Effector memory CD8-positive, alpha-beta T cell (primary cell): ENCODE measurements at places on chromosomes 3 and 15.
A peak's percentile ranks its signal among the peaks of the same experiment; 100 is the strongest.

GRCh38 chr3:19013879-19014278 is 134.4 kb upstream of the KCNH8 start:
- no peak overlapping the region for H3K4me3 ChIP-seq
- no peaks in the 10 kb centered on the region for H3K4me1 ChIP-seq
- no peaks in the 10 kb centered on the region for H3K27me3 ChIP-seq
- H3K27ac ChIP-seq = no peak overlapping the region
- no peak for DNase-seq
- no peaks in the 10 kb centered on the region for H3K36me3 ChIP-seq

DNA sequence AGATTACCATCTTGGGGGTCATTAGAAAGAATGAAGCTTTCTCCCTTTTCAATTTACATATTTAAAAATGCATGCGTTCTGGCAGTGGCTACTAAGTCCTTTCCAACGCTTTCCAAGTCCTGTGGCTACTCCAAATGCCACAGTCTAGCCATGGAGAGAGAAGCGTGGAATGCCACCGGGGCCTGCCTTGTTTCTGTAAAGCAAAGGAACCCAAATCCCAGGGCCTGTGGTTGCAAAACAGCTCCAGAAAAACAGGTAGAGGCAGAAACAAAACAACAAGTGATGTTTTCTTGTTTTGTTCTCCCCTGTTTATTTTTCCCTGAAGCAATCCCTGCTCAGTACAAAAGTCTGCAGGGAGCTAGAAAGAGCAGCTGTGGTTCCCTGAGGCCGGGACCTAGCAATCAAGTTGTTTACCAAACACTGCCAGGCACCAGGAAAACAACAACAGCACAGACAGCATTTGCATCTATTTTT is 85.5 kb downstream of the FOXP1 start:
- H3K4me3 ChIP-seq = no peak overlapping the region
- H3K27me3 ChIP-seq = no peaks in the 10 kb centered on the region
- peaks cover 44% of the 10 kb centered on the region for H3K4me1 ChIP-seq
- H3K36me3 ChIP-seq = peaks cover 14% of the 10 kb centered on the region
- DNase-seq = no peak

DNA sequence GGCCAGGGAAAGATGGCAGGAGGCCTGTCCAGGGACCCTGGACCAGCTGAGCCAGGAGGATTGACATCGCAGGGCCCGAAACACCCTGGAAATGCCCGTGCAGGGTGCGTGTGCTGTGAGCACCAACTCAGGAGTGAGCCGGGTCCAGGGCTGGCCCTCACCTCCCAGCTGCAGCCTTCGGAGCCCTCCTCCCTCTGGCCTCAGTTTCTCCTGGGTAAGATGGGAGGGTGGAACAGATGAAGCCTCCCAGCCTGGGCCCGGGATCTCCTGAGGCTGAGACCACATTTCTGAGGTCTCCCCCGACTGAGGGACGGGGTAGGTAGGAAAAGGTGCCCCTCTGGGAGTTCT is 5.3 kb upstream of the CALML4 start:
- DNase-seq = no peak
- peaks cover 7% of the 10 kb centered on the region for H3K4me1 ChIP-seq
- H3K4me3 ChIP-seq = no peak overlapping the region
- H3K27me3 ChIP-seq = no peaks in the 10 kb centered on the region

- no peaks in the 10 kb centered on the region for H3K4me1 ChIP-seq
- H3K4me3 ChIP-seq = no peak overlapping the region
- no peak for DNase-seq
- H3K27me3 ChIP-seq = peaks cover 58% of the 10 kb centered on the region
These were observed 214.9 kb upstream of the C2CD4B start for GRCh38 chr15:62380011-62380410.

GRCh38 chr15:92885224-92886041 is 14.7 kb upstream of the CHD2 start:
- peak overlapping the region; percentile 99 for H3K27ac ChIP-seq
- peaks cover 56% of the 10 kb centered on the region for H3K4me1 ChIP-seq
- no peak for DNase-seq
- peak overlapping the region; percentile 99 for H3K4me3 ChIP-seq

DNA sequence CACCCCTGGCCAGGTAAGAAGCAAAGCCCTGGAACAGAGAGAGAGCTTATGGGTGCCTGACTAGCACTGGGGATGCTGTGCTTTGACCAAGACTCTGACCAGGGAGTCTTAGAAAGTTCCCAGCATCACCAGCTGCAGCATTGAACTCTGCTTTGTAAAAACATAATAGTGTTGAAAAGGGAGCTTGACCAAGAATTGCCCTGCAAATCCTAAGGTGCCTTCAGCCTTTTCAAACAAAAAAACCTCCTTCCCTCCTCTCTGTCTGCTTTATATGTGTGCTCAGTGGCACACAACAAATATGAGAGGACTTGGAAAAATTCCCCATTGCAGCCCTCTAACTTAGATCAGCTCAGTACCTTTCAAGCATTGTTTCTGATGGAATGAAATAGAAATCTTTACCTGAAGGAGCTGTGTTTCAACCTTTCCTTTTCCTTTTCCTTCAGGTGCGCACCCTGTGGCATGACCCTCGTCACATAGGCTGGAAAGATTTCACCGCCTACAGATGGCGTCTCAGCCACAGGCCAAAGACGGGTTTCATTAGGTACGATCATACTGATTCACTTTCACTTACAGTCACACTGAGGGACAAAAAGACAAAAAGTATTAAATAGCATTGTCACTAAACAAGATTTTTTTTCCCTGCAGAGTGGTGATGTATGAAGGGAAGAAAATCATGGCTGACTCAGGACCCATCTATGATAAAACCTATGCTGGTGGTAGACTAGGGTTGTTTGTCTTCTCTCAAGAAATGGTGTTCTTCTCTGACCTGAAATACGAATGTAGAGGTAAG is 13.0 kb downstream of the THBS1 start:
- peak; percentile 39 for DNase-seq
- H3K27ac ChIP-seq = peak overlapping the region; percentile 92
- peaks cover 9% of the 10 kb centered on the region for H3K36me3 ChIP-seq
- peak overlapping the region; percentile 65 for H3K4me3 ChIP-seq
- H3K4me1 ChIP-seq = peaks cover 7% of the 10 kb centered on the region
- H3K27me3 ChIP-seq = no peaks in the 10 kb centered on the region

DNA sequence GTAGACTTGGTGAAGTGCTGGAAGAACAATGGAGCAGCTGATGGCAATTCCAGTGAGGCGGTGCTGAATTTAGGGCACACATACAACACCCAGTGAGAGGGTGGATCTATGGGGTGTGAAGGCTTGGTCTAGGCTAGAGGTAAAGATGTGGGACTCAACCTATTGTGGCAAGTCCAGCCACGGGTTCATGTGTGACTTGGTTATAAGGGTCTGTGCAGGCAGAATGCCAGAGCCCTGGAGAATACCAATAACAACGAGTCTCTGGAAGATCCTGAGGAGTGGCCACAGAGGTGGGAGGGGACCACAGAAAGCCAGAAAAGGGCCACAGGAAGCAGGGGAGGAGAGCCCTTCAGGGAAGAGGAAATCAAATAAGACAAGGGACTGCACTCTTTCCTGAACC is 55.0 kb downstream of the VGLL4 start:
- H3K27me3 ChIP-seq = no peaks in the 10 kb centered on the region
- peaks cover 78% of the 10 kb centered on the region for H3K4me1 ChIP-seq
- peak overlapping the region; percentile 89 for H3K27ac ChIP-seq
- no peak overlapping the region for H3K4me3 ChIP-seq
- DNase-seq = no peak

DNA sequence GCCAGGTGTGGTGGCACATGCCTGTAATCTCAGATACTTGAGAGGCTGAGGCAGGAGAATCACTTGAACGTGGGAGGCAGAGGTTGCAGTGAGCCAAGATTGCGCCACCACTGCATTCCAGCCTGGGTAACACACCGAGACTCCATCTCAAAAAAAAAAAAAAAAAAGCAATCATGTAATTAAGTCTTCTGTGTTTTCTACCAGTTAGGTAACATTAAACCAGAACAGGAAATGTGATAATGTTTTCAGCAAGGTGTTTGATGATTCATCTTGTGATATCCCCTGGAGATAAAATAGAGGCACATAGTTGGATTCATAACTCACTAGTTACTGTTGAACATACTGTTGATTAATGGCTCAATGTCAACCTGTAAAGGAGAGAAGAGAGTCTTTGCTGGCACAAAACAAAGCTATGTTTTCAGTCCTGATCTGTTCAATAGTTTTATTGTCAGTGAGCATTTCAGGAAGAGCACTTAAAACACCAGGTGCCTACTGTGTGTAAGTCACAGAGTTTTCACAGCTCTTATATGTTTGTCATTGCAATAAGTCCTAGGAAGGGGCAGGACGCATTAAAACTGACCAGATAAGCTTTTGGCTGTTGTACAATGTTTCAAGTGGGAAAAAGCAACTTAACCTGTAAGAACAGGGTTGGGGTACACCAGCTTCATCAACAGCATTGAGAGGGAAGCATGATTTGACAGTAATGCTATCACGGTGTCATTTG is 19.5 kb downstream of the DNAJB11 start:
- DNase-seq = no peak
- H3K4me3 ChIP-seq = peak overlapping the region; percentile 19
- no peak overlapping the region for H3K27ac ChIP-seq
- peaks cover 15% of the 10 kb centered on the region for H3K36me3 ChIP-seq
- peaks cover 8% of the 10 kb centered on the region for H3K4me1 ChIP-seq

GRCh38 chr3:87621667-87622066 is 345.3 kb upstream of the POU1F1 start:
- H3K4me1 ChIP-seq = no peaks in the 10 kb centered on the region
- no peak overlapping the region for H3K4me3 ChIP-seq
- H3K36me3 ChIP-seq = no peaks in the 10 kb centered on the region
- no peaks in the 10 kb centered on the region for H3K27me3 ChIP-seq
- DNase-seq = no peak

GRCh38 chr3:185986198-185986777 is 48.5 kb upstream of the TRA2B start:
- DNase-seq = no peak
- no peak overlapping the region for H3K27ac ChIP-seq
- no peak overlapping the region for H3K4me3 ChIP-seq
- peaks cover 4% of the 10 kb centered on the region for H3K4me1 ChIP-seq
- H3K27me3 ChIP-seq = peaks cover 12% of the 10 kb centered on the region

DNA sequence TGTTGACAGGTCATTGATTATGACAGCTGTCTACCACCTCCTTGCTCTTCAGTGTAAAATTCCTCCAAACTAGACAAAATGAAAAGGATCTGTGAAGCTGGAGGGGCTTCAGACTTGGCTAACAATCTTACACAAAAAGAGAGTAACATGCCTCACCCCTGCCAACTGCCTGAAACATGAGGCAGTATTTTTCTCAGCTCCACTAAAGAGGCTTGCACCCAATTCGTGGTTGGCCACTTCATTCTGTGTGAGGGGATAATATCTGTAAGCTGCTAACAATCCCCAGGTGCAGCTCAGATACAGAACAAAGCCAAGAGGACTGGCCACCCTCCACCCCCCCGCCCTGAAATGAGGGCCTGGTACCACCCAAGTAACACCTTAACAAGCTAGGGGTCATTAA is 2.8 kb downstream of the MB21D2 start:
- peak overlapping the region; percentile 95 for H3K4me3 ChIP-seq
- H3K4me1 ChIP-seq = no peaks in the 10 kb centered on the region
- no peak overlapping the region for H3K27ac ChIP-seq
- peaks cover 55% of the 10 kb centered on the region for H3K27me3 ChIP-seq
- no peak for DNase-seq
- H3K36me3 ChIP-seq = peaks cover 5% of the 10 kb centered on the region

GRCh38 chr15:52143873-52144272 is 31.3 kb upstream of the BCL2L10 start:
- peaks cover 4% of the 10 kb centered on the region for H3K4me1 ChIP-seq
- peaks cover 54% of the 10 kb centered on the region for H3K36me3 ChIP-seq
- H3K27me3 ChIP-seq = no peaks in the 10 kb centered on the region
- H3K4me3 ChIP-seq = no peak overlapping the region
- no peak for DNase-seq

DNA sequence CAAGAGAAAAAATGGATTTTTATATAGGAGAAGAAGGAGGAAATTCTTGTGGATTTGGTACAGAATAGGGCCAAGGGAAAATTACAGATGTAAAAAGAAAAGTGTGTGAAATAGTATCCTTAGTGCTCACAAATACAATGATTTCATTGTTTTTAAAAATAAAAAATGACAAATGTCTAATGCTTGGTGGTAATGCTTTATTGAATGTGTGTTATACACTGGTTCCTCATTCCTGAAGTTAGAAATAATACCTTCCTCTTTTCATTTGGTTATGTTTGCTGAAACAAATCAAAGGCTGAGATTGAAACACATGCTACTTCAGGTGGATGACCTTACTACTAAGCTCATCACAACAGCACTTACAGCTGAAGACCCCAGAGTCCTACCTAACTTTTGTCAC is 37.7 kb upstream of the CCR2 start:
- H3K27ac ChIP-seq = no peak overlapping the region
- H3K36me3 ChIP-seq = no peaks in the 10 kb centered on the region
- peaks cover 3% of the 10 kb centered on the region for H3K4me1 ChIP-seq
- DNase-seq = no peak

- peaks cover 45% of the 10 kb centered on the region for H3K36me3 ChIP-seq
- H3K4me3 ChIP-seq = no peak overlapping the region
- H3K27me3 ChIP-seq = no peaks in the 10 kb centered on the region
These were observed 37.0 kb downstream of the GNB5 start for GRCh38 chr15:52153900-52154895.

GRCh38 chr3:172596394-172596706 is 73.1 kb upstream of the TNFSF10 start:
- peaks cover 39% of the 10 kb centered on the region for H3K4me1 ChIP-seq
- peaks cover 8% of the 10 kb centered on the region for H3K36me3 ChIP-seq

DNA sequence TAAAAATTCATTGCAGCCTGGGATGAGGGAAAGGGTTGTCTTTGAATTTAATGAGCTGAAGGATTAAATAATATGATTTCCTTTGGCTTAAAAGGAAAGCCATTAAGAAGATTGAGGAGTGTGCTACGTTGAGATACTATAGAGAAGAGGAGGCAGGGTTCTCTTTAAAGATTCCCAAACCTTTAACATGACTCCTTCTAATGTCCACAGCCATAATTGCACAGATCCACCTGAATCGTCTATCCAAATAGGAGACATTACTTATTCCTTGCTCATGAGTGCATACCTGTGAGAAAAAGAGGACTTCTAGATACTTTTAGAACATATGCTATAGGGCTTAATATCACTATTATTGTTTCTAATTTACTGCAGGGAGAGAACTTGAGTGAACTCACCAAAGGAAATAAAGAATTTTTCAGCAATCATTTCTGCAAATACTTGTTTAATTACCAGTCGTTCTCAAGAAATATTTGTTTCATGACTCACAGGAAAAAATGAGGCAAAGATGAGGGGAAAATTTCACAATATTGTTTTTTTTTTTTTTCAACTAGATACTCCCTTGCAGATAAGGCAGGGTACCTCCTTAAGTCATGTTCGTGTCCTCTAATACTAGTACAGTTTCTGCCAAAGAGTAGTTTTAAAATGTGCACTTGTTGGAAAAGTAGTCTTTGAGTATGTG is 8.9 kb upstream of the SUCNR1 start:
- H3K36me3 ChIP-seq = no peaks in the 10 kb centered on the region
- DNase-seq = no peak
- H3K27me3 ChIP-seq = peaks cover 2% of the 10 kb centered on the region
- no peaks in the 10 kb centered on the region for H3K4me1 ChIP-seq
- H3K4me3 ChIP-seq = no peak overlapping the region
